ENCODE measurements at places on chromosomes 12 and 14.

DNA sequence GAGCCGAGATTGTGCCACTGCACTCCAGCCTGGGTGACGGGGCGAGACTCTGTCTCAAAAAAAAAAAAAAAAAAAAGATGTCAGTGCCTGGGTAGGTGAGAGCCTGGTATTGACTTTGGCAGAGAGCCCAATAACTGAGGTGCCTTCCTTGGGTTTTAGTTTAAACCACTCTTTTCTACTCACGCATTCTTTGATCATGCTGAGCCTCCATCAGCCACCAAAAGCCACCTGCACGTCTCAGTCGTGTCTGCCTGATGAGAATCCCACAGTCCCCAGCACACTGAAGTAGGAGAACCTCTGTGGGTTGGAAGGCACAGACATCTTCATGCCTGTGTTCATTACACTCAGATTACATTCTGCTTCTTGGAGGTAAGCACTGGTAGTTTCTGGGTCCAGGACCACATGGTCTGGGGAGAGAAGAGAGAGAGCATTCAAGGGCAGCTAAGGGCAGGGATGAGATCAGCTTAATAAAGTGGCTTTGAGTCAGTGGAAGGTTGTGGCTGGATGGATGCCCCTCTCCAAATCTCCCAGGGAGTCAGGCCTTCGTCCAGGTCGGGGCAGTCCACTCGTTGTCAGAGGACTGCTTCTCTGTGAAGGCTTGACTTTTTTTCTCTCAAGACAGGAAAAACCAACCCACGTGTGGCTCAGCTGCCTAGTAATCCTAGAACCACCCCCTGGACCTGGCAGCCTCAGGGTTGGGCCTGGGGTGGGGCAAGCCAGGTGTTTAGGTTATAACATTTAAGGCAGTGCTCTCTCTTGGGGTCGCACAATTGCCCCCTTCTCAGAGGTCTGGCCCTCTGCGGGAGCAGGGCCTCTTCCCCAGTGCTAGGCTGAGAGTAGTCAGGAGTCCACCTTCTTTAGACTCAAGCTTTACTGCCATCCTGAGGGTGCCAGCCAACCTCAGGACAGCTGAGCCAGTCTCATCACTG is 32.6 kb upstream of the MAX start:
- no peak for DNase-seq

- DNase-seq, result no peak
Observed at GRCh38 chr12:100138803-100139098, 3.9 kb downstream of the BLTP3B start.

DNA sequence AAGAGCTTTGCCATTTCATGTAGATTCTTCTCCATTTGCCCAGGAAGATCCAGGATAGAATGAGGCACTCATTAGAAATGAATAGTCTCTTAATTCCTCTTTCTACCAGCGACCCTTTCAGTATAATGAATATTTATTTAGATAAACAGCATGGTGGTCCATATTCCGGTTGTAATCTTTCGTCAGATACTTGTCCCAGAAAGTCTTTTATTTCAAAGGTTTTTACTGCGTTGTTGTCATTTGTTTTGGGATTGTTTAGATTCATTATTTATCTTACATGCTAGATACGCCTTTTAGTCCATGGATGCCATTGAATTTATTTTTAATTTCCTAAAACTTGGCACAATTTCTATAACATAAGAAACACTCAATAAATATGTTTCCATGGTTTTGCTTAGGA is 139.7 kb upstream of the FLRT2 start:
- no peak for DNase-seq

- DNase-seq, result no peak
Observed at GRCh38 chr12:49558526-49558925, 9.4 kb downstream of the MCRS1 start.

Measured in activated T-cell treated with anti-CD3 and anti-CD28 coated beads for 48 hours (primary cell).